ENCODE measurements at places on chromosomes 4 and X.

GRCh38 chr4:159455675-159456237 is 352.9 kb downstream of the RAPGEF2 start:
- DNase-seq, result no peak

- DNase-seq, result peak; percentile 67
These were observed 11.3 kb downstream of the LAMP2 start for GRCh38 chrX:120457766-120458180.

- DNase-seq, result no peak
These were observed 128.9 kb upstream of the LIMCH1 start for GRCh38 chr4:41408859-41409593.

- no peak for DNase-seq
These were observed 395.9 kb upstream of the EMCN start for GRCh38 chr4:100913685-100914084.

DNA sequence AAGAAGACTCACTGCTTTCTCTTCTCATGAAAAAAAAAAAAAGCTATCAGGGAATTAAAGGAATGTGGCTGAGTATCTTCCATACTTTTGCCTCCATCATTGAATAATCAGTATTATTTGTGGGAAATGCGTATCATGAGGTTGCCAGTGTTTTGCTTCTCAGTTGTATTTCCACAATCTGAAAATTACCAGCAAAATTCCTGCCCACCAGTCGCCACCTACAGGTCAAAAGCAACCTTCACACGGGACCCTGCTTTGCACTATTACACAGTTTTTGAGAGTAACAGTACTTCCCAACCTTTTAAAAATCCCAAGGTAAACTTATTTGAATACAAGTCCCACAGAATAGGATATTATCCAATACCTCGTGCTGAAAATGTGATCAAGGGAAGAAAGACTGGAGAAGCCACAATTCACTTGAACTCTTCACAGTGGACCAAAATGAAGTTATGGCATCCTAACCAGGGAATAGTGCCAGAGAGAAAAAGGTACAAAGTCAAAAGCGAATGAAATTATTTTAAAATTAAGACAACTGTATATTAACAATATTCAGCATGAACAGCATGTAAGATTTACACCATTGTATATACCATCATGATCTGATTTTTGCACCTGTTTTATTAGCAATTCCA is 30.4 kb downstream of the PGRMC1 start:
- DNase-seq, result no peak

- DNase-seq, result no peak
These were observed 81.4 kb downstream of the MTNR1A start for GRCh38 chr4:186473933-186474332.

DNA sequence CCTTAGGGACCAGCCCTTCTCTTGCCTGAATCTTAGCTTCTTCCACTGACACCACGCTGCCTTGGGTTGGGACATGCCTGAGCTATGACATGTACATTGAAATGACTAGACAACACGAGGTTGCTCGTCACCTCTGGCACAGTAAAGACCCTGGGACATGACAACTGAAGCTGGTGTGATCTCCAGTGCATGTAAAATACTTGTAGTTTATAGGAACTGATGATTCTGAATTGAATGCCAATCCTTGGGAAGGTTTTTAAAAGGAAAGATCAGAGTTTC is 100.7 kb upstream of the PGRMC2 start:
- DNase-seq, result no peak

DNA sequence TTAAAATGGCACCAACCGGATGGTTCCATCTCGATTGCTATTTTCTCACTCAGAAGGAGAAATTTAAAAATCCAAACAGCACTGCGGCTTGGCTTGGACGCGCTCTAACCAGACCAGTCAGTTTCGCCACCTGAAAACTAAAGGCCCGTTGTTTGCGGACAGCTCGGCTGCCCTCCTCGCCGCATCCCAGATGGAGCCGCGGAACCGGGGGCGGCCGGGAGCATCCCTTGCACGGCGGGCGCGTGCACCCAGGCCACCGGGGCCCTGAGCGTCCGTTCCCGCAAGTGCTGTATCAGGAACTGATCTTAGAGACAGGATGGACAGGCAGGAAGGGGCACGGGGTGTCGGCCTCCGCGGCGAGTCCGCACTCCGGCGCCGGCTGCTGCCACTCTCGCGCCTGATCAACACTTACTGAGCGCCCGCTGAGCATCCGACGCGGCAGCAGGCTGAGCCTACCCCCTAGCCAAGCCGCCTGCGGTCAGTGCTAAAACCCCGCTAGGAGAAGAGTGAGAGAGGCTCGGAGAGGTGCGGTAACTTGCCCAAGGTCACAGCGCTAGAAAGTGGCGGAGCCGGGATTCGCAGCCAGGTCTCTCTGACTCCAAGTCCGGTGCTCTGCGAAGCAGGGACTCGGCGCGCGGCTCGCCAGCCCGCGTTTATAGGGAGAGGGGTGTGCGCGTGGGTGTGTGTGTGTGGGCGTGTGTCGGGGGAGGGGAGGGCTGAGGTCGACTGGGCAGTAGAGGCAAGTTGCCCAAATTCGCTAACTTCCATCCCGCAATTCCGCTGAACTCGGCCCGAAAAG is at the start of gene CITED1:
Gene CITED1, minus strand, starts transcription at position 629 of the 799 bp plus-strand sequence. CDS start 3,045 bp downstream, outside the sequence.
- DNase-seq, result no peak

- DNase-seq, result no peak
These were observed 199.8 kb upstream of the SFRP2 start for GRCh38 chr4:153988492-153989363.

- no peak for DNase-seq
These were observed 265.4 kb downstream of the RAPGEF2 start for GRCh38 chr4:159368320-159368719.

GRCh38 chr4:24103434-24104157 is 213.7 kb upstream of the PPARGC1A start:
- no peak for DNase-seq

GRCh38 chr4:95358421-95358820 is 190.4 kb downstream of the UNC5C start:
- DNase-seq, result no peak

GRCh38 chr4:2172161-2172560 is 69.8 kb downstream of the HAUS3 start:
- no peak for DNase-seq

- peak; percentile 99 for DNase-seq
These were observed 126.9 kb upstream of the GIMD1 start for GRCh38 chr4:106495476-106495875.

DNA sequence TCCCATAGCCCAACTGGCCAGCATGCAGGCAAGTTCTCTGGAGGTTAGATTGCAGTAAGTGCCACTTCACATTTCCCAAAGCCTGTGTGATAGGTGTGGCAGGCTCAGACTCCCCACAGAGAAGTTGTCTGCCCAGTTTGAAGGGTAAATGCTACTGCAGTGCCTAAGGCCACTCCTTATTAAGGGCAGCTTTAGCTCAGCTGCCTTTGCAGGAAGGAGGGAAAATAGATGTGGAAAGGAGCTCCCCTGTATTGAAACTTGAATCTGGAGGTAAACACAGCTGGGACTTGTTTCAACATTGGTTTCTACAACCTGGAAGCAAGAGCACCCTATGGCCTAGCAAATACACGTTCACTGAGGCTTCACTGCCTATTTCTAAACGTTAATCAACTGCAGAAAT is 22.4 kb downstream of the NEXMIF start:
- DNase-seq, result no peak

DNA sequence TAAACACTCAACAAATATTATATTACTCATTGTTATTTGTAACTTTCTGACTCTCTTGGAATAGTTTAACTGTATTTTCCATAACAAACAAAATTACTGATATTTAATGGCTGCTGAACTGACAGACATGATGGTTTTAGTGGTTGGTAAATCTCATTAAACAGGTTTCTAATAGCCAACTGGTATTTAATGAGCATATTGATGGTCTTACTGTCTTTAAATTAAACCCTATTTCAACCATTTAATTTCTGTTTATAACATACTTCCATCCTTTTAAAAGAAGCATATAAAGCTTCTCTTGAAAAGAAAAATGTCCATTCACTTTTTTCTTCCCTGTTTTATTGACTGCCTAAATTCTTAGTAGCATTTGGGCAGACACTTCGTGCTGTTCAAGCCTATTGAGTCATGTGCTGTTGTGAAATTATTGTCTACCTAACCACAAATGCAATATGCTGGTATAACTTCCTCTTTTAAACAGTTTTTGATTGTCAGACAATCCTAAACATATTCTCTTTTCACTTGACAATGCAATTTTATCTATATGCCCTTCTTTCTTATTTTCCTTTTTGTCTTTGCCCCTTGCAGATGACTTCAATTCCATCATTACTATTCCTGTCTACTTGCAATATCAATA is 163.9 kb upstream of the SLC7A11 start:
- DNase-seq, result peak; percentile 35

GRCh38 chr4:172489861-172490260 is 676.7 kb downstream of the GALNTL6 start:
- no peak for DNase-seq

DNA sequence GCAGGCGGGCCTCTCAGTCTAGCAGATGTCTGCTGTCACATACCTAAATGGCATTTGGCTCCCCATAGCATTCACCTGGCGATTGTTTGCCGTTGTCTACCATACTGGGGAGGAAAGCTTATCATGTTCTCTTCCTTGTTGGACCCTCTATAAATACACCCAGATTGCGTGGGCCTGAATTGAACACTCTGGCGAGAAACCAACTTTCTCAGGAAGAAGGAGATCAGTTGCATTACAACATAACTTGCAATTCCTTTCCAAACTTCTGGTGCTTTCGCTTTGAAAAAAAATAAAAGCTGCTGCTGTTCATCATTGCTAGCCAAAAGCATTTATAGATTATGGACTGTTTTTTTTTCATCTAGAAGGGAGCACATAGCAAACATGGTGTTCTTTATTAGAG is 230.0 kb upstream of the GPC4 start:
- no peak for DNase-seq

DNA sequence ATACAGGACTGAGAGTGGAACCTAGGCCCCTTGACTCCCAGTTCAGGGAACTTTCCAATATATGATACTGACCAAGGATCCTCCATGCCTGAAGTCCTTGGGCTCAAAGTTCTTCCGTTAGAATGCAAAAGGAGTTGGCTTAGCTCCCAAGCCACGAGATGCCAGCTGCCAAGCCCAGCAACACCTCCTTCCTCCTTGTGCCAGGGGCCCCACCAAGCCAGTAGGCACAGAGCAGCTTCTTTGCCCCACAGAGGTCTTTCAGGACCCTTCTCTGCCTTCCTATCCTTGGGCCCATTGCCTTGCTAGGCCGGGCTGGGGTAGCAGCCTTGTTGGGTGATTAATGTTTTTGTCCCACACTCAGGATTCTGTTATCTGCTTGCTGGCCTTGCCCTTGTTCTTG is 105.6 kb downstream of the EFNB1 start:
- no peak for DNase-seq

DNA sequence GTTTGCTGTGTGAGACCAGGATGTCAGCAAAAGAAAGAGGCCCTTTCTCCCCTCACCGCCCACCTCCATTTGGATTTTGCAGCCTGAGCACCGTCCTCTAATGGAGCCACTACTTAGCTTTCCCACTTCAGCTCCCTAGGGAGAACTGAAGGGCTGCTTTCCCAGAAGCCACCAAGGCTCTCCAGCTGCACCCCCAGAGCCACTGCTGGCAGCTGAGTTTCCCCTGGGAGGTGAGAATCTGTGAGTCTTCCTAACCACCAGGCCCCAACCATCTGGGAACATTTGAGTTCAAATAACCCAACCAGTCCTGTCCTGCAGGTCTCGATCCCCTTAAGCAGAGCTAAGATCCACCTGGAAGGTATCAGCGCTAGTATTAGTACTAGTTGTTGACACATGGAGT is 173.1 kb upstream of the USP9X start:
- no peak for DNase-seq

- DNase-seq, result no peak
These were observed 227.3 kb upstream of the NOCT start for GRCh38 chr4:138788267-138788790.

GRCh38 chr4:81527709-81528108 is 56.0 kb upstream of the RASGEF1B start:
- no peak for DNase-seq

DNA sequence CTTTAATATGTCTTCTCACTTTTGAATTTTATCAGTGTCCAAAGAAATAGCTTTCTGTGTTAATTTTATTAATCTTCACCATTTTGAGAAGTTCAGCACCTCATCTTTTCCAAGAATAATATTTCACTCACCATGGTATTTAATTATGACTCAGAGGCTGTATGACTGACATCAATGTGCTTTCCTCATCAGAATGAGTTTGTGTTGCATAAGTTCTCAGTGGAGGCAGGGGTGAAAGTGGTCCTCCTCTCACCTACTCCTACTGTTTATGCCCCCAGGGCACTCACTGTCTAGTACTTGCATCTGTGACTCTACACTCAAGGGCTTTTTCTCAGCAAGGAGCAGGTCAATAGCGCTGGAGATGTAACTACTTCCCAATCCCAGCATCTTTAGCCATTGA is 905.3 kb upstream of the INTU start:
- no peak for DNase-seq

- peak; percentile 83 for DNase-seq
These were observed 13.2 kb upstream of the CLDN24 start for GRCh38 chr4:183335369-183335940.

Measured in AG09309 (cell line).